ENCODE measurements at places on chromosomes 5 and 9.

- H3K4me3 ChIP-seq: no peak overlapping the region
- no peaks in the 10 kb centered on the region for H3K4me1 ChIP-seq
- no peak overlapping the region for H3K27ac ChIP-seq
- no peak for DNase-seq
- H3K27me3 ChIP-seq: peaks cover 2% of the 10 kb centered on the region
Measured at GRCh38 chr9:372128-372527, 157.5 kb downstream of the DOCK8 start.

DNA sequence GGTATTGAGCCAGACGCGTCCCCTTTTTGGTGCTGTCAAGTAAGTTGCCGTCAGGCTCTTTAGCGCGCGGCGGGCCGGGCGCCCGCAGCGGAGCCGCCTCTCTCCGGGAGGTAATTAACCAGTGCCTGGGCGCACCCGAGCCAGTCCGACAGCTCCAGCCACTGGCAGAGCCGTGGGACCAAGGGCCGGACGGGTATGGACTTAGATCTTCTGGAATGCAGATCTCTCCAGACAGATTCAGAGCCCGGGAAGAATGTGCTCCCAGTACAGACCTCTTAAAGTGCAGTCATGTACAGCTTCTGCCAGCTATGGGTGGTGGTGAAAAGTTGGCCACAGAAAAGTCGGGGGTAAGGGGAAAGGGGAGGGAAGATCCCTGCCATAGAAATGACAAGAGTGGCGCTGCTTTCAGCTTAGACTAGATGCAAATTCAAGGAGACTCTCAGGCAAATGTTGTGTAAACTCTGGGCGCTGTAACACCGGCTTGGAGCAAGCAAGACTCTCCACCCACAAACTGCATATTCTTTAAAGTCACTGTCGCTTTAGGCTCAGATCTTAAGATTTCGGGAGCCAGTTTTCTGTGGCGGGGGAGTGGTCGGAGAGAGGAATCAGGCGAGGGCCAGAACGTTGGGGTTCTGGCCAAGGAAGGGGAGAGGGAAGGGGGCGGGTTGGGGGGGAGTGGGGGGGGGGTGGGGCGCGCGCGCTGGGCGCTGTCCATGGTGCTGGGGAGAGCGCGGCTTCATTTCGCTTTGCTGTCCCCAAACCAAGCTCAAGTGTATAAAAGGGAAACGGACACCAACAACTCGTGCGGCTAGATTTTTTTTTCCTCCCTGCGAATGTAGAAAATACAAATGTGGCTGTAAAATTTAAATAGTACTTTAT lies 29.2 kb downstream of the NR2F1 start:
- peak overlapping the region; percentile 87 for H3K4me3 ChIP-seq
- peaks cover 77% of the 10 kb centered on the region for H3K27me3 ChIP-seq
- peaks cover 93% of the 10 kb centered on the region for H3K4me1 ChIP-seq
- DNase-seq: no peak

GRCh38 chr5:147555176-147555575 lies 45.3 kb upstream of the DPYSL3 start:
- H3K4me3 ChIP-seq: no peak overlapping the region
- H3K27ac ChIP-seq: no peak overlapping the region
- no peaks in the 10 kb centered on the region for H3K36me3 ChIP-seq
- no peak for DNase-seq

DNA sequence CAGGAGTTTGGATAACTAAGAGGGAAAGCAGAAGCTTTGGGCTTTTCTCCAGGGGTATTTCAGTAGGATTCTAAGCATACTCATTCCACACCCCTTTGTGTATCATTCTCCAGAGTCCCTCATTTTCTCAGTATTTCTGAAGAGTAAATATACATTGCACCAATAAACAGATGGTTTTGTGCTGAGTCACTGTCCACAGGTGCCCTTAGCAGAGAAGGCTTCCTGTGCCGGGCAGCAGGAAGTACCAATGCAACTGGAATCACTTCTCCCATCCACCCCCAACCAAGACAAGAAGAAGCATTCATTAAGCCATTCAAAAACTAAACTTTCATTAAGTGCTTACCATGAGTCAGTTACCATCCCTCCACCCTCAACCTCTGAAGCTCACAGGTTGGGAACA lies 3.6 kb upstream of the CCNJL start:
- peak overlapping the region; percentile 2 for H3K27ac ChIP-seq
- no peak for DNase-seq
- no peaks in the 10 kb centered on the region for H3K27me3 ChIP-seq
- peak overlapping the region; percentile 45 for H3K4me3 ChIP-seq
- peaks cover 24% of the 10 kb centered on the region for H3K4me1 ChIP-seq
- no peaks in the 10 kb centered on the region for H3K36me3 ChIP-seq

DNA sequence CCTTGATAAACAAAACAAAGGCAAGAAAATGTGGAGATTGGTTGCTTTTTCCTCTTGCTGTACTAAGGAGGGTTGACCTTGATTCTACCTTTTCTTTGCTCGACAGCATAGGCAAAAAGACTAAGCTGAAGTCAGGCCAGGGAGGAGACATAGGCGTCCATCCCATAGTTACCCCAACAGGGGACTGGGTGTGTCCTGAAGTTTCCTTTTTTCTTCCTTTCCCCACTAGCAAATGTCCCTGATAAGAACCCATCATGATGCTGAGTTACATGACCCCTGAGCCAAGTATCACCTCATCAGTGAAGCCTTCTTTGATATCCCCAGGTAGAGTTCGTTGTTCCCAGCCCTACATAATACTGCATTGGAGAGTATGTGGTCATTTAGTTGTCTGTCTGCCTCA lies 9.9 kb upstream of the SHROOM1 start:
- H3K4me3 ChIP-seq: no peak overlapping the region
- H3K4me1 ChIP-seq: peaks cover 7% of the 10 kb centered on the region
- DNase-seq: no peak
- no peak overlapping the region for H3K27ac ChIP-seq

- no peak for DNase-seq
- no peak overlapping the region for H3K27ac ChIP-seq
- H3K36me3 ChIP-seq: no peaks in the 10 kb centered on the region
- no peak overlapping the region for H3K4me3 ChIP-seq
Measured at GRCh38 chr9:68897577-68898145, 116.3 kb downstream of the PRKACG start.

DNA sequence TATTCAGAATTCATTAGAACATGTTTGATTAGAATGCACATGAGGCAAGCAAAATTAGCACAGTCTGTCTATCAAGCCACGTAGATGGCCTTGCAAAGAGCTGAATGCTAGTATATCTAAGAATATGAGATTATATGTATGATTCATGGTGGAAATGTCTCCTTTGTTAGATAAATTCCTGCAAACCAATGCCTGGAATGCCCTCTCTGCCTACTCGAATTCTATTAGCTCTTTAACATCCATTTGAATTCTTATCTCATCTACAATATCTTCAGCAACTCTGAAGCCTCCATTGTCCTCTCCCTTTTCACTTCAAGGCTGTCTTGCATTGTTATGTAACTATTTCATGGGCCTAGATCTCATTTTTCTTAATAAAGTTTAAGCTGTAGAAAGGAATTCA lies 205.5 kb downstream of the TMC1 start:
- no peak overlapping the region for H3K27ac ChIP-seq
- no peaks in the 10 kb centered on the region for H3K36me3 ChIP-seq
- peaks cover 33% of the 10 kb centered on the region for H3K4me1 ChIP-seq
- no peak overlapping the region for H3K4me3 ChIP-seq

- peaks cover 6% of the 10 kb centered on the region for H3K4me1 ChIP-seq
- H3K27ac ChIP-seq: no peak overlapping the region
- no peak overlapping the region for H3K4me3 ChIP-seq
- DNase-seq: no peak
- no peaks in the 10 kb centered on the region for H3K36me3 ChIP-seq
- H3K27me3 ChIP-seq: no peaks in the 10 kb centered on the region
Measured at GRCh38 chr5:933251-933861, 40.7 kb downstream of the TRIP13 start.

DNA sequence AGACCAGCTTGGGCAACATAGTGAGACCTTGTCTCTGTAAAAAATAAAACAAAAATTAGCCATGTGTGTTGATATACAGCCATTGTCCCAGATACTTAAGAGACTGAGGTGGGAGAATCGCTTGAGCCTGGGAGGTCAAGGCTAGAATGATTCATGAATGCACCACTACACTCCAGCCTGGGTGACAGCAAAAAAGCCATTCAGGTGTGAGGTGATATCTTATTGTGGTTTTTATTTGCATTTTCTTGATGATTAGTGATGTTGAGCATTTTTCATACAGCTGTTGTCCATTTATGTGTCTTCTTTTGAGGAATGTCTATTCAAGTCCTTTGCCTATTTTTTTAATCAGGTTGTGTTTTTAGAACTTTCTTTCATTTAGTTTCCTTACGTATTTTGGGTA lies 23.2 kb downstream of the MTAP start:
- no peak for DNase-seq
- peaks cover 66% of the 10 kb centered on the region for H3K36me3 ChIP-seq
- H3K4me1 ChIP-seq: peaks cover 6% of the 10 kb centered on the region
- H3K4me3 ChIP-seq: no peak overlapping the region
- H3K27ac ChIP-seq: no peak overlapping the region
- H3K27me3 ChIP-seq: no peaks in the 10 kb centered on the region

DNA sequence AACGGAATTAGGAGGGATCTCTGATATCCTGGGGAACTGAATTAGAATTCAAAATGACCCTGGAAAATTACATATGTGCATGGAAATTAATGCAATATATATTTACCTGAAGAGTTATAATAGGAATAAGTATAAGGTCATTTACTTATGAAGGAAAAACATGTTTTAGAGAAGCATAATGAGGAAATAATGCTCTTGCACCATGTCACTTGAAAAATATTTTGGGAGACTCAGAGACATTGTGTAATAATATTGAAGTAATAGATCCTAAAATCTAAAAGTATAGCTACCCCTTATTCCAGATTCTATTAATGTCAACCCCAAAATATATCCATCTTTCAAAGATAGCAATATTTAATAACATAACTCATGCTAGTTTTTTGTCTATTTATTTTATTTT lies 28.4 kb downstream of the SPZ1 start:
- no peaks in the 10 kb centered on the region for H3K4me1 ChIP-seq
- no peaks in the 10 kb centered on the region for H3K27me3 ChIP-seq
- no peak overlapping the region for H3K4me3 ChIP-seq
- no peaks in the 10 kb centered on the region for H3K36me3 ChIP-seq

DNA sequence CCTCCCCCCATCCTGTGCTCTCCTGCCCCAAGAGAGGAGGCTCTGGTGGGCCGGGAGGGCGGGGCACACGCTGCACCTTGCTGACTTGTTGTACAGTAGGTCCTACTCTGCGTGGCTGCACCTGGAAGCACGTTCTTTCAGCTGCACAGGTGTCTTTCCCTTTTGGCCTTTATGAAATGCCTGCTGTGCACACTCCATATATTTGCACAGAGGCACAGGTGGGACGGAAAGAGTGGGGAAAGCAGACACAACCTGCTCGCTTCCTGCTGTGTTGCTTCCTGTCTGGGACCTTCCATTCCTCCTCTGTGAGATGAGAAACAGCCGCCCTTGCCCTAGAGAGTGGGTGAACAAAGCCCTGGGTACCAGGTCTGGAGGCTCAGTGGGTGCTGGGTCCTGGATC lies 4.8 kb downstream of the USP20 start:
- H3K36me3 ChIP-seq: no peaks in the 10 kb centered on the region
- H3K4me1 ChIP-seq: peaks cover 25% of the 10 kb centered on the region
- no peak overlapping the region for H3K27ac ChIP-seq
- H3K4me3 ChIP-seq: peak overlapping the region; percentile 31
- H3K27me3 ChIP-seq: no peaks in the 10 kb centered on the region

DNA sequence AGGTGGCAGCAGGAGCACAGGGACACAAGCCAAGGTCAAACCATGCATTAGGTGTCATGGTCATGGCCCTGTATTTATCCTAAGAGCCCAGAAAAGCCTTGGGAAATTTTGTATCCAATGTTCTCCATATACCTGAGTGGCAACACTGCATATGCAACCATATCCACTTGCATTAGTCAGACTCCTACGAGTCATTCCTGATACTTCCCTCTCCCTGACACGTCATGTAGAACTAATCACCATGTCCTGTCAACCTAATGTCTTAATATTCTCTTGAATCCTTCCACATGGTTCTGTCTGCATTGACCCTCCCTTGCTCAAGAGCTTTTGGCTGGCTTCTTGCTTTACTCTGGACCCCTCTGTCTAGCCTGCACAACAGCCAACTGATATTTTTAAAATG lies 9.4 kb downstream of the SCGB3A2 start:
- no peak for DNase-seq
- H3K4me3 ChIP-seq: no peak overlapping the region
- no peaks in the 10 kb centered on the region for H3K4me1 ChIP-seq
- no peaks in the 10 kb centered on the region for H3K36me3 ChIP-seq
- H3K27ac ChIP-seq: no peak overlapping the region
- H3K27me3 ChIP-seq: peaks cover 23% of the 10 kb centered on the region

DNA sequence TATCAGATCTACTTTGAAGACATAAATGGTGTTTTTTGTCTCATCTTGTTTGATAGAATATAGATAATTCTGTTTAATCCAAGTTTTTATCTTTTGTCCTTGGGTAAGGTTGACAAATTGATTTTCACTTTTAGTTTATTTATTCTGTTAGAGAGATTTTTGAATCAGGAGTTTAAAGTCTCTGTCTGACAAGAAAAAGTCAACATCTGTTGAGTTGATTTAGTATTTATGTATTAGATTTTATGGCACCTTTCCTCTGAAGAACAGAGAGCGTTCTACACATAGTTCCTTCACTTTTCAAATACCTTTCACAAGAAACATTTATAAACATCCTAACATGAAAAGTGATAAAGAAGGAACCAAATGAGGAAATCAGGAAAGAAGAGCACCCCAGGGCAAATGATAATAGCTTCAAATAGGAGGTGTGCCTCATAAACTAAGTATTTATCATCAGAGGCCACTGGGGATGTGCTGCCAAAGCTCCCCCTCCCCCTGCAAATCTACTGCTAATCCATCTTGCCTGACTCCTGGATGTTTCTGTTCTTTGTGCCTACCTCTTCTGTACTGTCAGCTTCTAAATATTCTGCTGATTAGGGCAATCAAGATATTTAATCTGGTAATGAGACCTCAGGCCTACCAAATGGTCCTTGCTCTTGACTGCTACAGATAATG lies 457.7 kb upstream of the CHD1 start:
- no peaks in the 10 kb centered on the region for H3K4me1 ChIP-seq
- no peak for DNase-seq
- no peak overlapping the region for H3K4me3 ChIP-seq

GRCh38 chr9:134391319-134392231 lies 65.3 kb downstream of the RXRA start:
- H3K4me1 ChIP-seq: peaks cover 14% of the 10 kb centered on the region
- no peak for DNase-seq
- H3K27me3 ChIP-seq: no peaks in the 10 kb centered on the region
- no peak overlapping the region for H3K27ac ChIP-seq
- H3K4me3 ChIP-seq: no peak overlapping the region
- peaks cover 4% of the 10 kb centered on the region for H3K36me3 ChIP-seq

GRCh38 chr9:4792054-4792571 lies 631 bp upstream of the RCL1 start:
- H3K27ac ChIP-seq: peak overlapping the region; percentile 73
- H3K4me3 ChIP-seq: peak overlapping the region; percentile 94

DNA sequence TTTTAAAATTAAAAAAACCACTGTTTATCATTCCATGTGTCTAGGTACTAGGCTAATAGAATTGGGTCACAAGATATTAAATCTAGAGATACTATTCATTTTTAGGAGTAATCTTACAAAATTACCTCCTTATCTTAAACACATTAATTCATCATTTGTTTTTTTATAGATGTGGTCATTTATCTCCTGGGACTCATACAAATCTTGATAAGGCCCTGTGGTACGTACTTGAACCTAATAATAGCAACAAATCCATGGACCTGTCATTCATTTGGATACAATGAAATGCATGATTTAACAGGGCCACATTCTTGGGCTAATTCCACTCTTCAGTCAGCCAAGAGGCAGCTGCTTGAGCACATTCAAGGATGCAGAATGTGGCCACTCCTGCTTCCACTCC lies 66.4 kb upstream of the MARCHF11 start:
- DNase-seq: no peak
- H3K27ac ChIP-seq: no peak overlapping the region
- H3K4me3 ChIP-seq: no peak overlapping the region
- H3K27me3 ChIP-seq: peaks cover 16% of the 10 kb centered on the region

Measured in neural crest cell (in vitro differentiated cells).